ENCODE measurements at places on chromosomes 4 and X.
A peak's percentile ranks its signal among the peaks of the same experiment; 100 is the strongest.

DNA sequence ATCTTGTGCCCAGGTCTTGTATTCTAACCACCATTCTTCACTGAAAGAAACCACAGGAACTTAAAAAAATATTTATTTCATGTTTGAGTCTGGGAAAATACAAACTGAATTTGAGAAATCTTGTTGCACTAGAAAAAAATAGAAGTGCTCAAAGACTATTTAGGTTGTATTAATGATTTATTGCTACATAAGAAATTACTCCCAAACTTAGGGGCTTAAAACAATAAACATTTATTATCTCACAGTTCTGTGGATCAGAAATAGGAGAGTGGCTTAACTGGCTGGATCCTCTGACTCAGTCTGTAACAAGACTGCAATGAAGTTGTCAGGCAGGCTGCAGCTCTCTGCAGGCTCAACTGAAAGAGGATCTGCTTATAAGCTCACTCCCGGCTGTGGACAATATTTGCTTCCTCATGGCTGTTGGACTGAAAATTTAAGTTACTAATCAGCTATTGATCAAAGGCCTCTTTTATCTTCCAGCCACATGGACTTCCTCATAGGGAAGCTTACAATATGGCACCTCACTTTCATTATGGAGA is 295.4 kb upstream of the FAM241A start:
- no peak for DNase-seq

- no peak for DNase-seq
Observed at GRCh38 chr4:110245577-110245976, 47.2 kb upstream of the ELOVL6 start.

DNA sequence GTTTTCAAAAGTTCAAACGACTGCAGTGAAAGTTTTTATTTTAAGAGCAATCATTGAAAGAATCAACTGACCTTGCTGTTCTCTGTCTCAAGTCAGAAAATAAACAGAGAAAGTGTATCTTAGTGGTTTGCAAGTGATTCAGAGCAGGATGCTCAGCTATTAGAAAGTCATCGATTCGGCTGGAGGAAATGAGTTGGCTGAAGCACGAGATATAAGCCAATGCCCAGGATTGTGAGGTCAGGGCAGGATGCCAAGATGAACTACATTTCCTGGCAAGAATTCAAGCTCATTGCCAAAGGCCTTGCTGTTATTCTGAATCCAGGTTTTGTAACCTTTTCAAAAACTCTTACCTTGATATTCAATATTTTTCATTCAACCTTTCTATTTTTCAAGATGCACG is 541.4 kb upstream of the BOD1L1 start:
- peak; percentile 68 for DNase-seq

DNA sequence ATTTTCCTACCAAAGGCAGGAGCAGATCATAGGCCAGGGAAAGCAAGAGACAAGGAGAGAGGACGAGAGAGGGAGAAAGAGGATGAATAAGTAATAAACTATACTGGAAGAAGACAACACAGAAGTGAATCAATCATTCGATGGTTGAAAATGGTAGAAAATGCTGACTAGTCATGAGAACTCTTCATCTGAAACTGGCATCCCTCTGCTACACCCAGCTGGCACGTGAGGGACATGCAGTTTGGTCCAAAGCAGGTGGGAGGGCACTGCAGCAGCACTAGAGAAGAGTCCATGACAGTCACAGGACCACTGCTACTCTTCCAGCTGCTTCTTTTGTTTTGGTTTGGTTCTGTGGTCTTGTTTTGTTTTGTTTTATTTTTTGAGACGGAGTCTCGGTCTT is 74.1 kb downstream of the AFAP1 start:
- DNase-seq: no peak

DNA sequence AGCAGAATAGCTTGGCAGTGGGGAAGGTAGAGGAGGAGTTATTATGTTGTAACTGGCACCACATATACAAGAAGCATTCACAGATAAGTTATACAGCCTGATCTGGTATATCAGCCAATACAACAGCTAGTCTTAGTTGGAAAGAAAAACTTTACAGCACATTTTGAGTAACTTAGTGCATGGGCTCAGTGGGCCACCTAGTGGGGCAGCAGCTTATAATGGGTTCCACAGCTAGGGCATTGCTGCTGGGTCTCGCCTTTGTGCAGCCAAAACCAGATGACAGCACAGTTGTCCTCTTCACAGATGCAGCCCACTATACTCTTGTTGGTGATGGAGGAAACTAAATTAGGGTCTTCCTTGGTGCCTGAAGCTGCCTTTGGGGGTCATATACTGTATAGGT is 448.1 kb upstream of the RASGEF1B start:
- no peak for DNase-seq

GRCh38 chr4:3106339-3107186 is 32.1 kb downstream of the HTT start:
- DNase-seq: peak; percentile 92

GRCh38 chr4:108345862-108346817 is 177.4 kb upstream of the LEF1 start:
- DNase-seq: no peak

Data from sciatic nerve (tissue), 2 donors.